Bladder microvascular endothelial cell (primary cell): ENCODE measurements at places on chromosomes 3 and 15. TPM values are rescaled to one million over a fixed set of nuclear protein-coding genes. Genes with fewer than 3 reads are reported as not detected.

Gene STIMATE
- 12.0 and 16.0 TPM in 2 replicates for total RNA-seq

Gene MNS1
- 0.25 and 0.32 TPM in 2 replicates for total RNA-seq

Gene HDAC11
- 6.5 and 10.7 TPM in 2 replicates for total RNA-seq

Gene LRRC3B
- not detected in 2 replicates for total RNA-seq

Gene GRIP2
- total RNA-seq: under 0.01 TPM in 1 of 2 replicates, not detected in the other

Gene PLS1
- total RNA-seq: 0.16 and 1.8 TPM in 2 replicates

Gene GPD1L
- 11.0 and 17.3 TPM in 2 replicates for total RNA-seq

Gene FHIT
- 0.16 and 1.6 TPM in 2 replicates for total RNA-seq

Gene MYL3
- not detected in 2 replicates for total RNA-seq

Gene IL17RB
- 0.38 TPM in 1 of 2 replicates, not detected in the other for total RNA-seq

Gene SPINK8
- not detected in 2 replicates for total RNA-seq

Gene HEG1
- 35.0 and 92.2 TPM in 2 replicates for total RNA-seq

Gene SPATA12
- total RNA-seq: 0.13 TPM in 1 of 2 replicates, not detected in the other

Gene LRTM1
- total RNA-seq: not detected in 2 replicates

Gene UBE2E1
- total RNA-seq: 80.1 and 114 TPM in 2 replicates

Gene MME
- 4.6 and 13.9 TPM in 2 replicates for total RNA-seq

Gene SKOR1
- total RNA-seq: under 0.01 TPM in 1 of 2 replicates, not detected in the other

Gene LRRC31
- total RNA-seq: not detected in 2 replicates

Gene GOLGA6B
- total RNA-seq: not detected in 2 replicates
